ENCODE measurements at places on chromosomes 12 and 14.

GRCh38 chr14:77141214-77142004 is at the start of gene ZDHHC22:
Gene ZDHHC22, minus strand, starts transcription at chr14:77141791. Its CDS starts 2,053 bp downstream, at chr14:77139738.
- DNase-seq, result no peak

DNA sequence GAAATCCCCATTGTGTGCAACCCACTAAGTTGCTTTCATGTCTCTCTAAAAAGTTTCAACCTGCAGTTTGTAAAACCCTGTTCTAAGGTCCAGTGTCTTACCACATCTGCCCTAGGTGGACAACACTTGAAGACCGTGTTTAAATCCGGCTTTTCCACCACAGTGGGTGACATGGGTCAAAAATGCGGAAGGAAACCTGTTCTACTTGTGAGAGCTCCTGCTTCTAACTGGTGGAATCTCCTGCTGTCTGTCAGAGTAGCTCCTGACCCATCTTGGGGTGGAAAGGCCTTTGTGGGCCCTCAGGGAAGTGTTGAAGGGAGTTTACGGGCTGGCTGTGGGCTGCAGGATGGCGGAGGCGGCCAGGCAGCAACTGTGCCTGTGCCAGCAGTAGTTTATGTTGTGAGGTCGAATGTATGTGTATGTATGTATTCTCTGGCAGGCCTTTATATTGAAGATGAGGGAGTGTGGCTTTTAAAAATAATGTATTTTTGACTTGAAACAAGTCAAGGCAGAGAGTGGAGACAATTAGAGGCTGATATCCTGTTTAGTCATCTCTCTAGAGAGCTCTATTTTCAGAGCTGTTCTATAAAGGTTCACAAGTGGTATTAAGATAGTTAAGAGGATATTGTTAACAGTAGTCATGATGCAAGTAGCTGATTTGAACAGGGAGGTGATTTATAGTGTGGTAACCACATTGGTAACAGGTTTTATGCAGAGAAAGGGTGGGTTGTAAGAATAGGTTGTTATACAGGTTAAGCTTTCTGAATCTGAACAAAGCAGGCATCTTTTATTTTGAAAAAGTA is 67.0 kb downstream of the PRKCH start:
- no peak for DNase-seq

GRCh38 chr12:22634883-22635282 is 9.9 kb downstream of the ETNK1 start:
- DNase-seq, result no peak

DNA sequence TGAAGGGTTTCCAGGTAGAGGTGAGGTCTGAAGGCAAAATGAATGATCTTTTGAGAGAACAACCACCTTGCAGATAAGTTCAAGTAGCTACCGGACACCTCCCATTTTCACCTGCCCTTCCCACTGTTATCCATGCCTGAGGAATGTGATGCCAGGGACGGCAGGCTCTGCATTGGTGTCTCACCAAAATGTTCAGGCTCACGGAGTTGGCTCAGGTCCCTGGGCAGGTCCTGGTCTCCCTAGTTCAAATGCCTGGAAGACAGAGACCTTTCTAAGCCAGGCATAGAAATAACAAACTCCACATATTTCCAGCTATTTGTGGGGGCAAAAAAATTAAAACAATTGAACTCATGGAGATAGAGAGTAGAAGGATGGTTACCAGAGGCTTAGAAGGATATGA is 36.0 kb downstream of the TMEM63C start:
- no peak for DNase-seq

GRCh38 chr12:95322326-95322725 is 104.7 kb downstream of the VEZT start:
- DNase-seq, result no peak

- no peak for DNase-seq
Observed at GRCh38 chr12:114668886-114669288, 15.1 kb downstream of the TBX3 start.

GRCh38 chr14:83257466-83258439 is 1724.1 kb upstream of the SEL1L start:
- DNase-seq, result no peak

- DNase-seq, result no peak
Observed at GRCh38 chr12:6092784-6093722, 31.4 kb downstream of the VWF start.

DNA sequence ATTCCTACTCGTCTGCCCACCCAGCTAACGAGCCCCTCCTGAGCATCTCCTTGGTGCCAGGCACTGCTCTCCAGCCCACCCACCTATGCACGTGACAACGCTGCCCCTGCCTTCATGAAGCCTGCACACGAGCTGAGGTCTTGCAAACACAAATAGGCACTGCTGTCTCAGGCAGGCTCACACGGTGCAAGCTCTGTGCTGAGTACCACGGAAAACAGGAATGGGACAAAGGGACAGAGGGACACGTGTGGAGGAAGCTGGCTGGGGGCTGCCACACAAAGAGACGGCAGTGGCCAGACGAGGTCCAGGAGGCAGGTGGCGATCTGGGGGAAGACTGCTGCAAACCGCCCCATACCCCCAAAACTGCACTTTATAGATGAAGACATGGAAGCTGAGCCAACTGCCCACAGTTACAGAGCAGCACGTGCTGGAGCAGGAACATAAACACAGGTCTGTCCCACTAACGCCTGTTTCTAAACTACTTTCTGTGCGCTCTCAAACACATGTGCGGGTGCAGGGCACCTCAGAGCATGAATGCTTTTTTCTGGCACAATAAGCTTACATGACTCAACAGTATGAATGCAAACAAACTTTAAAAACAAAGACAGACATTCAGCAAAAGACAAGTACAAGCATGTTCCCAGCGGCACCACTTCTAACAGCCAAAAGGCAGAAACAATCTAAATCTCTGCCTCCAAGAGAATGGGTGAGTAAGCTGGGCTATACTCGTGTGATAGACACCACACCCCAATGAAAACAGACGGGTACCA is 64.5 kb downstream of the AMN start:
- DNase-seq, result no peak
